ENCODE measurements at places on chromosomes 13 and 19. TPM values are rescaled to one million over a fixed set of nuclear protein-coding genes. Genes with fewer than 3 reads are reported as not detected.

- DNase-seq = no peak
Measured at GRCh38 chr19:798415-799075, 1.3 kb downstream of the PTBP1 start.

DNA sequence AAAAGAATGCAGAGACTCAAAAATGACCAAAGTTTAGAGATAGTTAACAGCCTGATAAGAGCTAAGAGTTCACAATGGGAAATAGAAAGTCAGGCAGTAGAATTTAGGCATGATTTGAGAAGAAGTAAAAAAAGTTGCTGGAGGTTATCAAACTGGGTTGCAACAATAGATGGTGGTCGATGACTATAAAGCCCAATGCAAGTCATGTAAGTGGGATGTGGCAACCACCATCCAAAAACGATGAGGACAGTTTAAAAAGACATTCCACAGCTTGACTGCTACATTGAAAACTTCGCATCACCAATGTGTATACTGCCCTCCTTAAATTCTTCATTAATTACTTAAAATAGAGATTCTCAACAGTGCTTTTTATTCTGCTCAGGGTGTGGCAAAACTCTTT, 19.7 kb downstream of the ELF1 start:
- DNase-seq = no peak

Gene GJA3
- 0.89 TPM for total RNA-seq

GRCh38 chr19:49930483-49931011, 1.2 kb upstream of the NUP62 start:
- DNase-seq = no peak

- peak; percentile 65 for DNase-seq
Measured at GRCh38 chr19:51327066-51328001, 14.6 kb downstream of the VSIG10L start.

GRCh38 chr19:54129617-54129996, 8.0 kb upstream of the CNOT3 start:
- DNase-seq = no peak

DNA sequence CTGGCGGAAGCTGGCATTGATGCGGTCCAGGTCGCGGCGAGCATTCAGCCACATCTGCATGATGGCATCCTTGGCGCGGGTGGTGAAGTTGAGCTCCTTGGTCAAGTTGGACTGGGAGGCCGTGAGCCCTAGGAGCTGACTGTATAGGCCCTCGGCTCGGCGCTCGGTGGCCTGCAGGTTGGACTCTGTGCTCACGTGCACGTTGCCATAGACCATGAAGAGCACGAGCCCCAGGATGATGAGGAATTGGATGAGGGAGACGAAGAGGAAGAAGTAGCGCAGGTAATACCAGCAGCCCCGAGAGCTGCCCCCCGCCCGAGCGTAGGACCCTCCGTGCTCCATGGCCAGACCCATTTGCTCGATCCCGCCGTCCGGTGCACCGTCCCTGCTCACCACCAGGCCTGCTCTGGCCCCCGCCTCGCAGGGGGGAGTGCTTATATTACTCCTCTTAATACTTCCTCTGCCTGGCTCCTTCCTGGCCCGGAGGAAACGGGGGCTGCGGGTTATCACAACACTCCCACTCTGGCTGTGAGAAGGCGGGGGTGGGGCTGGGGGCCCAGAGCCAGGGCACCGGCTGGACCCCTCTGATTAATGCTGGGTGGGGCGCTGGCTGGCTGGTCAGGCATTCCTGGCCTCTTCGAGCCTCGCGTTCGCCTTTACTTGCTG, at the start of gene PLVAP:
Gene PLVAP (minus strand): TSS at position 408 of the 666 bp plus-strand sequence. CDS start 54 bp downstream, at position 354.
- no peak for DNase-seq

DNA sequence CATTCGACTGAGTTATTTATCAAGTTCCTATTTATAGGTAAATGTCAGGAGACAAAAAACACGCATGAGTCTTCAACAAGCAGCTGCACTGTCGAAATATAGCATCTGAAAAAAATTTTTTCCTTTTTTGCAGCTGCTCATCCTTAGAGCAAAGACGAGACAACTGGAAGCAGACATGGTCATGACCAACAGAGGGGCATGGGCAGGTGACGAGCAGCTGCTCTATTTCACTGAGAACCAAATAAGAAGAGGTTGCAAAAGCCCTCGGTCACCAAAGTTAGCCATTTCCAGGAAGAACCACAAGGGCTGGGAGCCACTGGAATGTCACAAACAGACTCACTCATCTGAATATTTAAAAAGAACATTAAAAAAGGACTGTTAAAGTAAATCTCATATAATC, 22.2 kb downstream of the SOHLH2 start:
- no peak for DNase-seq

Gene CYP4F3
- not detected for total RNA-seq

- no peak for DNase-seq
Measured at GRCh38 chr13:97205465-97205864, 16.7 kb upstream of the MBNL2 start.

Gene PRR12
- 2.5 TPM for total RNA-seq

- no peak for DNase-seq
Measured at GRCh38 chr19:16373532-16373931, 48.9 kb downstream of the KLF2 start.

Gene ZNF569
- 9.2 TPM for total RNA-seq

GRCh38 chr13:36888645-36889044, 31.4 kb downstream of the SMAD9 start:
- DNase-seq = no peak

DNA sequence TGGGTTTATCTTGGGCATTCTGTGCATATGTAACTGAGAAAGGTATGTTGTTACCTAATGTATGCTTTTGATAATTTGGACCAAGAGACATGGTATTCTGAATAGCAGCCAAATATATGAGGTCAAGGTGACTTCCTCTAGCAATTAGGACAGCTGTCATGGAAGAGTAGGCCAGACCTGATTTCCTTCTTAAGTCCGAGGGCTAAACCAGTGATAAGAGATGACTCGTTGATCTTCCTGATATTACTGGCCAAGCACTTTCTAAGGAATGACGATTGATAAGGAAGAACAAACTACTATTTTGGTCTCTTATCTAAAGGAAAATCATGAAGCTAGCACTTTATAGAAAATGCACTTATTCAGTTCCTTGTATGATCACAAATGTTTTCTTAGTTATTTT, 42.7 kb downstream of the ARHGAP35 start:
- DNase-seq = no peak

Gene TMIGD2
- not detected for total RNA-seq

GRCh38 chr19:52992109-52993004, 21.4 kb upstream of the ERVV-1 start:
- DNase-seq = no peak

DNA sequence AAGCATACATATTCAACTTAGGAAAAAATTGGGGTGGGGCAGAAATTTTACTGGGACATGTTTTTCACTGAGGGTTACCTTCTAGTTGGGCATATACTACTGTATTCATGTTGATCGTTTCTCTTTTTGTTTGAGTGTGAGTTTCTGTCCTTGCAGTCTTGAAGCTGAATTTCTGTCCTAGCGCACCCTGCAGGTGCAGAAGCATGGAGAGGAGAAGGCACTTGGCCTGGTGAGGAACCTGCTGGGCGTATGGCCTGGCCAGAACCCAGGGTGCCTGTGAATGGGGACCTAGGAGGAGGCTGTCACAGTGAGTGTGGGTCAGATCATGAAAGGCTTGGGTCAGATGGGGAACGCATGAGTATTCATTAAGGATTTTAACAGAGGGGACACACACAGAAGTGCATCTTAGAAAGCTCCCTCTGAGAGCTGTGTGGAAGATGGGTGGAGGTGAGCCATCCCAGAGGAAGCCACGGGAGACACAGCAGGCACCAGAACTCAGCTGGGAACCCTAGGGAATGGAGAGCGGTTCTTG, 36.8 kb downstream of the SERP2 start:
- no peak for DNase-seq

Measured in Daoy (cell line).